ENCODE measurements at places on chromosomes 7 and 10. TPM values are rescaled to one million over a fixed set of nuclear protein-coding genes. Genes with fewer than 3 reads are reported as not detected.

SGPL1 gene
- 16.6 TPM for total RNA-seq

NPSR1 gene
- total RNA-seq: not detected

RAB19 gene
- 6.4 TPM for total RNA-seq

SOSTDC1 gene
- not detected for total RNA-seq

DNA sequence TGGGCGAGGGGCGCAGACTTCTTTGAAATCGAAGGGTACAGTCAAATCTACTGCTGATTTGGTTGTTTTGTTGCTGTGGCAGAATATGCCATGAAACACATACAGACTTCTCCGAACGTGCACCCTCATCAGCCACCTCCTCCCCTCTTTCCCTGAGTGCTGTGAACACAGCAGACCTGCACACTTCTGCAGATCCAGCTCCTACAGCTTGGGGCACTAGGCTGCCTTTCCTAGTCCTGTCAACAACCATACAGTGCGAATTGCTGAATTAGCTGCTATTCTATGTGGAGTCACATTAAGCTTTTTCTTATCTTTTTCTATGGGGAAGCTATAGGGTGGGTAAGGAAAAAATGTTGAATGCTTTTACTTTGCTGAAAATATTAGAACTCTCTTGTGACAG lies 57.5 kb downstream of the COL17A1 start:
- peaks cover 11% of the 10 kb centered on the region for H3K36me3 ChIP-seq
- no peak overlapping the region for H3K27ac ChIP-seq
- H3K4me3 ChIP-seq: no peak overlapping the region
- DNase-seq: peak; percentile 11
- peaks cover 10% of the 10 kb centered on the region for H3K4me1 ChIP-seq

ACTL6B gene
- total RNA-seq: not detected

OAT gene
- 40.2 TPM for total RNA-seq

- no peak overlapping the region for H3K27ac ChIP-seq
- H3K36me3 ChIP-seq: no peaks in the 10 kb centered on the region
- peaks cover 1% of the 10 kb centered on the region for H3K27me3 ChIP-seq
- no peak for DNase-seq
- H3K4me3 ChIP-seq: no peak overlapping the region
- no peaks in the 10 kb centered on the region for H3K4me1 ChIP-seq
Observed at GRCh38 chr10:103204353-103205255, 11.5 kb upstream of the NT5C2 start.

TAS2R4 gene
- total RNA-seq: 0.54 TPM

FKBP6 gene
- total RNA-seq: not detected

TEX47 gene
- not detected for total RNA-seq

DTX2 gene
- total RNA-seq: 20.8 TPM

GRCh38 chr7:78350391-78350790 lies 551.8 kb downstream of the PHTF2 start:
- no peak for DNase-seq
- H3K4me1 ChIP-seq: no peaks in the 10 kb centered on the region
- H3K36me3 ChIP-seq: no peaks in the 10 kb centered on the region
- H3K27me3 ChIP-seq: no peaks in the 10 kb centered on the region
- H3K27ac ChIP-seq: no peak overlapping the region
- no peak overlapping the region for H3K4me3 ChIP-seq

DNA sequence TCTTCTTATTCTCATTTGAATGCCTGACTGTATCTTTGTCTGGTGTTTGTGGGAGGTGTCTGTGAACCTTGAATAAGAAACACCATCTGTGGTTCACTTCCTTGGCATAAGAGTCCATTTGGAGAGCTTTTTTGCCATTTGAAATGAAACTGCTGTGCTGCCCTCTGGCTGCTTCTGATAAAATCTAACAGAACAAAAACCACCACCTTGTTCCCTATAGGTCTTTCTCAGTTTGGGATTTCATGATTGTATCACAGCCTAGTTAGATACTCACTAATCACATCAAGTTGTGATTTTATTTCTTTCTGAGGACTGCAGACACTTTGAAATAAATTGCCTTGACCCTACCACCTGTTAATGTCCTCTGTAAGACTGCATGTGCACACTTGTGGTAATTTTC lies 102.7 kb upstream of the FAM13C start:
- H3K4me1 ChIP-seq: no peaks in the 10 kb centered on the region
- DNase-seq: no peak
- no peak overlapping the region for H3K27ac ChIP-seq
- no peaks in the 10 kb centered on the region for H3K27me3 ChIP-seq

GRCh38 chr7:130334274-130334673 lies 10.3 kb upstream of the CPA5 start:
- no peak overlapping the region for H3K4me3 ChIP-seq
- no peak for DNase-seq
- H3K27me3 ChIP-seq: no peaks in the 10 kb centered on the region
- H3K27ac ChIP-seq: no peak overlapping the region

DNA sequence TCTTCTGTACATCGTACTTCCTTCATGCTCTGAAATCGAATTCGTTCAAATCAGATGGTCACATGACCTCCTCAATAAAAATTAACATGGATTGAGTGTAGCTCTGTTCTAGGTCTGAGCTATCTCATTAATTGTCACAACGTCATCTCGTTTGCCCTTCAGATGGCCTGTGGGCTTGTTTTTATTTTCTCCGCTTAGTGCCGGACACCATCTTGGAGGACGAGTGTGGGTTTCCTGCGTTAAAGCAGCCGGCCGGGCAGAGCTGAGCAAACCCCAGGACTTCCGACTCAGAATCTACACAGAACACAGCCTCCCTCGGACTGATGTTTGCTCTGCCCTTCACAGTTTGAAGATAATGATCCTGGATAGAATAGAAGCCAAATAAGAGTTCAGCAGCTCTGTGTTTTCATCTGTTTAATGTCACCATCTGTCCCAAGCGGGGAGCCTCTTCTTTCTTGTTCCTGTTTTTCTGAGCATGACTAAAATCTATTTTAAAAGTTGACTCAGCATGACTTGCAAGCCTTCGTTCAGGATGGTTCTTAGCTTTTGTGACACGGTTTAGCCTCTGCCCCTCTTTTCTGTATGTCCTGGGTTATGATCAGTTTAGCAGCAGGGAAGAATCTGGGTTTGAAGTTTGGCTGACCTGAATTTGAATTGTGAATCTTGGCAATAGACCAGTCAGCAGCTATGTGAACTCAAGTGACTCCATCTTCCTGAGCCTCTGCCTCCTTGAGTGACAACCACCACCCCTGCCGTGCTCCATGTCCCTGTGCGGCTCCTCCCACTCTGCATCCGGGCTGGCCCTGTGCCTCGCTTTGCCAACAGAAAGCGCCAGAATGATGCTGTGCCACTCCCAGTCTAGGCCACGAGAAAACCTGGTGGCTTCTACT lies 30.6 kb upstream of the GALNTL5 start:
- H3K4me3 ChIP-seq: no peak overlapping the region
- H3K27ac ChIP-seq: peak overlapping the region; percentile 8
- DNase-seq: peak; percentile 33
- H3K36me3 ChIP-seq: no peaks in the 10 kb centered on the region

DNA sequence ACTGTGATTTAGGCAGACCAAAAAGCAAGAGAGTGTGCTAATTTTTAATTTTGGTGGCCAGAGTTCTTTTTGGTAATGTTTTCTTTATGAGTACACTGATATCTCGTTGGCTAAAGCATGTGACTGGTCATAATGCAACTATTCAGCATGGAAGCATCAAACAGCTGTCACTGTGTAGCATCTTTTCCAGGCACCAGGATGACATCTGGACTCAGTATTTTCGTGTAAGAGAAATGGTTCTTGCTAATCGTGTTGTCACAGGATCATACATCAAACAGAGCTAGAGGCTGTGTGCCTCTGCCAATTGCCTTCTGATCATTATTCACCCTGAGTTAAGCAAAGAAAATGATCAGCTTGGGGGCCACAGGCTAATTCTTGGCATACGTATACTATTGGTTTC lies 118.9 kb downstream of the SND1 start:
- H3K27me3 ChIP-seq: no peaks in the 10 kb centered on the region
- no peak for DNase-seq
- H3K4me1 ChIP-seq: peaks cover 32% of the 10 kb centered on the region
- H3K27ac ChIP-seq: no peak overlapping the region
- H3K36me3 ChIP-seq: peaks cover 19% of the 10 kb centered on the region

- no peaks in the 10 kb centered on the region for H3K36me3 ChIP-seq
- peaks cover 8% of the 10 kb centered on the region for H3K27me3 ChIP-seq
- H3K4me1 ChIP-seq: peaks cover 12% of the 10 kb centered on the region
- peak; percentile 68 for DNase-seq
- H3K4me3 ChIP-seq: peak overlapping the region; percentile 81
Observed at GRCh38 chr10:46106410-46107255, 60.6 kb upstream of the MSMB start.

DNA sequence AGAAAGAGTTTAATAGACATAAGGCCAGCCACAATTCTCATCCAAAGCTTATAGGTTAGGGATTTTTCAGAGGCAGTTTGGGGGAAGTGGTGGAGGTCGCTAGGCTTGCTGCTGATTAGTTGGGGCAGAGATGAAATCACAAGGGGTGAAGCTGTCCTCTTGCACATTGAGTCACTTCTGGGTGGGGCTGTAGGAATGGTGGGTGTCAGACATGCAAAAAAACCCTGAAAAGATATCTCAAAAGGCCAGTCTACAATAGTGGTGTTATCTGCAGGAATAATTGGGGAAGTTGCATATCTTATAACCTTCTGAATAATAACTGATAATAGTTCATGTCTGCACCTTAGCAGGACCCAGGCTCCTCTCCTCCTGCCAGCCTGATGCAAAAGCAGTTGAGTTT lies 2.1 kb downstream of the FAM24B start:
- peak overlapping the region; percentile 97 for H3K4me3 ChIP-seq
- H3K4me1 ChIP-seq: peaks cover 58% of the 10 kb centered on the region
- H3K27ac ChIP-seq: no peak overlapping the region
- no peaks in the 10 kb centered on the region for H3K27me3 ChIP-seq

GBX1 gene
- not detected for total RNA-seq

ACTR3C gene
- 2.9 TPM for total RNA-seq

- H3K36me3 ChIP-seq: peaks cover 19% of the 10 kb centered on the region
- no peak overlapping the region for H3K4me3 ChIP-seq
- peak overlapping the region; percentile 93 for H3K27ac ChIP-seq
Observed at GRCh38 chr10:124703778-124704427, 40.3 kb downstream of the FAM53B start.

GRCh38 chr7:4269086-4269485 lies 413.0 kb upstream of the FOXK1 start:
- no peak overlapping the region for H3K27ac ChIP-seq
- H3K4me1 ChIP-seq: no peaks in the 10 kb centered on the region
- no peak overlapping the region for H3K4me3 ChIP-seq
- H3K27me3 ChIP-seq: no peaks in the 10 kb centered on the region
- no peaks in the 10 kb centered on the region for H3K36me3 ChIP-seq

Data from activated CD8-positive, alpha-beta T cell treated with anti-CD3 and anti-CD28 coated beads for 36 hours (primary cell).